Small intestine (tissue), 16 donors: ENCODE measurements at places on chromosomes 6 and 20. TPM values are rescaled to one million over a fixed set of nuclear protein-coding genes. Genes with fewer than 3 reads are reported as not detected.

SLC35F1 gene
- polyA plus RNA-seq = 1.0 TPM

DNA sequence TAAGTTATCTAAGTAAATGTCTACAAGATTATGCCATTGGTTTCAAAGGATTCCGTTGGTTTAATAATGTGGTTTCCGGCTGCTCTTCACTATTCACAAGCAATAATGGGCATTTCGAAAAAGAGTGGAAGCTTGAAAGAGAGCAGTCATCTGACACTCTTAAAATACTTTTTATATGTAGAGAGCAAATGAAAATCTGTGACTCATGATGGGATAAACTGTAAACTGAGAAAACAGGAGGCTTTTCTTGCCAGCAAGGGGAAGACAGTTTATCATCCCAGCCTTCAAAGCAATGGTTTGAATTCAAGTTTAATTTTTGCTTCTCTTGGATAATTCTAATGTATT, 145.7 kb downstream of the KHDC1L start:
- H3K4me3 ChIP-seq = no peak overlapping the region
- H3K27ac ChIP-seq = no peak overlapping the region
- no peak for DNase-seq
- no peaks in the 10 kb centered on the region for H3K4me1 ChIP-seq
- H3K27me3 ChIP-seq = no peaks in the 10 kb centered on the region
- no peaks in the 10 kb centered on the region for H3K36me3 ChIP-seq

GRCh38 chr20:11813106-11813890, 104.4 kb upstream of the BTBD3 start:
- H3K27me3 ChIP-seq = no peaks in the 10 kb centered on the region
- H3K4me3 ChIP-seq = no peak overlapping the region

DNA sequence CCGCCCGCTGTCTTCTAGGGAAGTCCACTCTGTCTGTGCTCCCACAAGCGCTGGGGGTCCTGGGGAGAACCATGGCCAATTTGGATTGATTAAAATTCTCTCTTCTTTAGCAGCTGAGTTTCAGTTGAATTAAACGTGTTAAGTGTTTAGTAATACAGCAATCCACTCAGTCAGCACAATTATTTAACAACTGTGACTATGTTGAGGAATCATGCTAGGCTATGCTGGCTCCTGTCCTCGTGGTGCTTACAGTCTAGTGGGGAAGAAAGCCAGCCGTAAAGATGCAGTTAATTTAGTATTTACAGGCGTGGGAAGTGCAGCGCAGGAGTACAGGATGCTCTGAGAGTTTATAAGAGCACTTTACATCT, 88.9 kb upstream of the FOXP4 start:
- H3K27me3 ChIP-seq = no peaks in the 10 kb centered on the region
- peaks cover 51% of the 10 kb centered on the region for H3K4me1 ChIP-seq
- H3K4me3 ChIP-seq = no peak overlapping the region
- H3K27ac ChIP-seq = no peak overlapping the region
- no peak for DNase-seq
- H3K36me3 ChIP-seq = no peaks in the 10 kb centered on the region

DNA sequence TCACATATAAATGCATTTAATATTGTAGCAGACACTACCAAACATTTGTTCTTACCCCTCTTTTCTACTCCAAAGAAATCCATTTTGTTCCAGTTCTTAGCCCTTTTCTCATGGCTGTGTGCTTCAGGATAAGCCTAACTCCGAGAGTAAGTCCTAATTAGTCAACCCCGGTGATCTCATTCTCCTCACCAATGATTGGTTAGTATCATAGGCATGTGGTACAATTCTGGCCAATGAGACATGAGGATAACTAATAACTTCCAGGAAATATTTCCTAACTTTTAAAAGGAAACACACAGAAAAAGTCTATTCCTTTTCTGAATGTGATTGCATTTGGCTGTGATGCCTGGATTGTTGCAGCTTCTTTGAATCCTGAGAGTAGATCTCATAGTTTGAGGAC, 116.0 kb downstream of the GPR63 start:
- no peaks in the 10 kb centered on the region for H3K27me3 ChIP-seq
- no peaks in the 10 kb centered on the region for H3K36me3 ChIP-seq
- no peaks in the 10 kb centered on the region for H3K4me1 ChIP-seq

DNA sequence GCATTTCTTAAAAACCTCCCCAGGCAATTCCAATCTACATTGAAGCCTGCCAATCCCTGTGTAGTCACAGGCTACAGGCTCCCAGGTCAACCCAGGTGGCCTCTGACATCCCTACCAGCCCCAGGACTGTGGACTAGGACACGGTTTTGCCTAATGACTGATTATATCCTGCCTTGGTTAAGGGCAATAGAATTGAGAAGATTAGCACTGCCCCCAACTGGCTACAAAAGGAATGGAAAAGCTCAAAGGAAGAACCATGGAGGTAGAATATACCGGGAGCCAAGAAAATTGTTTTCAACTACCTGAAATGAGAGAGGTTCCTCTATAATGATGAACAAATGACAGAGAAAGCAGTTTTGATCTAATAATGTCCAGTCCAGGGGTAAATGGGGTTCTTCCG, 421.1 kb upstream of the AGPAT4 start:
- DNase-seq = peak; percentile 8
- no peaks in the 10 kb centered on the region for H3K27me3 ChIP-seq
- H3K4me3 ChIP-seq = no peak overlapping the region
- no peak overlapping the region for H3K27ac ChIP-seq
